Smooth muscle cell of the brain vasculature (primary cell): ENCODE measurements at places on chromosomes 3 and 15.

- no peak for DNase-seq
Measured at GRCh38 chr3:171640520-171641412, 169.5 kb downstream of the PLD1 start.

- no peak for DNase-seq
Measured at GRCh38 chr3:41159588-41160189, 39.6 kb upstream of the CTNNB1 start.

DNA sequence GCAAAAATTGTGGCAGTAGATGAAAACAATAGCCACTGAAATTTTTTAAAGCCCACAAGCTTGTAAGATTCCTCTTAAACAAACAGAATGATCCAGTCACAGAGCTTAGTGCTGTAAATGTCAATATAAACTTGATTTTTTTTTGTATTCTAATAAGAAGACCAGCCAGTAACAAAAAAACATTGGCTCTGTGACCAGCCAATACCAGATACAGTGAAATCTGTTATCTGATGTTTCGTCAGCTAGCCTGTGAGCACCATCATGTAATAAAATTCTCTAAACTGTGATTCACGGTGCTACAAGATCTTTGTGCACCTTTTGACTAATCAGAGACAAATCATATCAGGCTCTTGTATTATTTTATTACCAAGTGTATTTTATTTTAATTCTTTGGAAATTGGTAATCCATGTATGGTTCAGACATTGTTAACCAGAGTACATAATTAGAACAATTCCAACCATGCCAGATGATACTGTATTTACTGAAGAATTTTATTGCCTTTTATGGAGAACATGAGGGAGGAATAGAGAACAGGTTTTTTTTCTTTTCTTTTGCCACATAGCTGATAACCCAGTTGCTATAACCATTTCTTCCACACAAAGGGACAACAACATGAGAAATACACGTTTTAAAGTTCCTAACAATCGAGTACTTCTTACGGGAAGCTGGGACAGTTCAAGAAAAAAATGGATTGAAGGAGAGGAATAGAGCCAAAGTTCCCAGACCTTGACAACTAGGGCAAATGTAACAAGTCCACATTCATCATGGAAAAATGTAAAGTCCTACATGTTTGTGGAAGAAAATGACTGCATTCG is 71.9 kb downstream of the FILIP1L start:
- DNase-seq = no peak

- no peak for DNase-seq
Measured at GRCh38 chr3:99322551-99322950, 315.8 kb upstream of the COL8A1 start.

DNA sequence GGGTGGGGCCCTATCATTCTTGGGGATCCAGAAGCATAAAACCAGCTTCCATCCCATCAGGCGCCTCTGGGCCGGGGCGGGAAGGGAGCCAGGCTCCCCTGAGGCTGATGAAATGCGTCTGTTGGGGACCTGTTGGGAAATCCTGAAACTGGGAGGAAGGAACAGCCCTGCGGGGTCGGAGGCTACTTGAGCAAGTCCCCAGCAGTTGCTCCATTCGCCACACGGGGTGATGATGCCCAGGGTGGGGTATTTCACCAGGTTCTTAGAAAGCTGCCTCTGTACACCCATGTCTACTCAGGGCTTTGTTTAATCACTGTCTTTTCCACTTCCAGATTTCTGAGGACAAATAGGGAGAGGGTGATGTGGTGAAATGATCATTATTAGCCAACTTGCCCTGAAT is 25.4 kb upstream of the TSEN2 start:
- DNase-seq = no peak

GRCh38 chr15:64438653-64439447 is 21.5 kb upstream of the ZNF609 start:
- DNase-seq = no peak

- peak; percentile 92 for DNase-seq
Measured at GRCh38 chr15:65409036-65409631, 13.6 kb downstream of the IGDCC4 start.

DNA sequence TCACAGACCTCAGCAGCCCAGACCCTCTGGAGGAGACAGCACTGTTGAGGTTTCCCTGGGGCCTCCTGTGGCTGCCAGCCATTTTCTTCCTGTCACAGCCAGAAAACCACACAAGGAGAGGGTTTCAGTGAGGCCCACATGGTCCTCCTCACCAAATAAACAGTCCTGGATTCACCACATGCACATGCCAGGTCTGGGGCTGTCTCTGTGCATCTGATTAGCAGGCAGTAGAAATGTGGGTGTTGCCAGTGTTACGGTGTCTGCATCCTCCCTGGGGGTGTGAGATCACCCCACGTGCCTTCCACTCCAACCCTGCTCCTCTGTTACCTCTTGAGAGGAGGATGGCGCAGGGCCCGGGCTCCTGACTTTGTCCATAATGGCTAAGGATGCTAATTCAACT is 140.4 kb downstream of the CHDH start:
- no peak for DNase-seq

DNA sequence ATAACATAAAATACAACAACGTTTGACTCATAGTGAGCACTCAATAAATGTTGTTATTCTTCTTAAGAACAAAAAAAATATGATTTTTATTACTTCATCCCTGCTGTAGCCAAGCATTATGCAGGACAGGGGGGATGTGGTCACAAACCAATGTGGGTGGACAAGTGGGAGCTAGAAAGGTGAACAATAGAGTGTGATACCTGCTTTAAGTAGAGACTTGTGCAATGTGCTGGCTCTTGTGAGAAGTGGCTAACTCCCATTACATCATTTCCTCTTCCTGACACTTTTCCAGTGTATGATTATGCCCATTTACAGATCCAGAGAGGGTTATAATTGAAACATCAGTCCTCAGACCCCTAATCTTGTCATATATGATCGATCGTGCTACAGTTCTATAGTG is 193.6 kb downstream of the UBE2E2 start:
- DNase-seq = no peak

DNA sequence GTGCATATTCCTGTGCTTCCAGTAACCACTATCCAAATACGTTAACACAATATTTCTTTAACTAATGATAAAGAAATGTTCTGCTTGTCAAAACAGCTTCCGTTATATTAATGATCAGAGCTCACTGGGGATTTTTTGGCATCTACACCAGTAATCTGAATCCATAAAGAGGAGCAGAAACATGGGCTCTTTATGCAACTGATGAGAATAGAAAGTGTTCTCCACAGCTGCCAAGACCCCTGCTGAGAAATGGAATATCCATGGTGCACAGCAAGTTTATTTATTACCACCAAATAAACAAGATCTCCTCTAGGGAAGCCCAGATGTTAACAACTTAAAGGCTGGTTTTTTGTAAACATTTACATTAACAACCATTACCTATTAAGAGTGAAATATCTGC is 54.5 kb downstream of the ALDH1A2 start:
- DNase-seq = peak; percentile 82

GRCh38 chr3:66692766-66693150 is 191.9 kb upstream of the LRIG1 start:
- DNase-seq = no peak

- DNase-seq = peak; percentile 28
Measured at GRCh38 chr15:80849308-80849707, 70.1 kb downstream of the CEMIP start.

GRCh38 chr3:81045976-81046375 is 715.5 kb downstream of the GBE1 start:
- DNase-seq = no peak

DNA sequence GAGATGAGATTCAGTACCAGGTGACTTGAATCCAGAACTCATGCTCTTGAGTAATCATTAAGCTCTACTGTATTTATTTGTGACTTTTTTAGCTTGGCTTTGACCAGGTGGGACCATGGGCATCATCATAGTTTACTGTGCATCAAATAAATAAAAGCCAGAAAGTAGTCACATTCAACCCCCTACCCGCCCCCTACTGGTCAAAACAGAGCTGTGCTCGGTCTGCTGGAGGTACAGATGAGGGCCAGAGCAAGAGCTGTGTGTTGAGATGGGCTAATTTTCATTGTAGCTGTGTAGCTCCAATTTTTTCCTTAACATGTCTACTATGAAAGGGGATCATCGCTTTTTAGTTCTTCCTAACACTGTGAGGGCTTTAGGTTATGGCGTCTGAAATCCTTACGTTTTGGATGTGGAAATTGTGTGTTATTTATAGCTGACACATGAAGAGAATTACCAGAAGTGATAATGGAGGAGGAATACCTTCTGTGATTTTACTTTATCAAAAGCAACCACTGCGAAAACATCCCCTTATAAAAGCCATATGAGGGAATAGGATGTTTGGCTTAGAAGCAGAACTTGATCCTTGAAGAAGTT is 375.1 kb downstream of the PTPRG start:
- DNase-seq = no peak
